ENCODE measurements at places on chromosomes 5 and 9.

DNA sequence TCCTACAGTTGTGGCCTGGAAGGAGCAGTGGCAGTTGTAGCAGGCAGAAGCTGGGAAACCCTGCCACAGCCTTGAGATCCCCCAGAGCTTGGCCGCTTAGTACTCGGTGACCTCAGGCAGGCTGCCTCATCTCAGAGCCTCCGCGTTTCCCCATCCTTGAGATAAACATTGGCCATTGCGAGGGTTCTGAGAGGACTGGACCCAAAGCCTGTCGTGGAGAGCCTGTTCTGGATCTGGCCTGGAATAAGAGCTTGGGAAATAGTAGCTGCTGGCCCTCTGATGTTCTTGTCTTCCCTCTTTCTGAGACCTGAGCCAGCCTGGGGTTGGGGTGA, 1.3 kb downstream of the MIGA2 start:
- DNase-seq: no peak

DNA sequence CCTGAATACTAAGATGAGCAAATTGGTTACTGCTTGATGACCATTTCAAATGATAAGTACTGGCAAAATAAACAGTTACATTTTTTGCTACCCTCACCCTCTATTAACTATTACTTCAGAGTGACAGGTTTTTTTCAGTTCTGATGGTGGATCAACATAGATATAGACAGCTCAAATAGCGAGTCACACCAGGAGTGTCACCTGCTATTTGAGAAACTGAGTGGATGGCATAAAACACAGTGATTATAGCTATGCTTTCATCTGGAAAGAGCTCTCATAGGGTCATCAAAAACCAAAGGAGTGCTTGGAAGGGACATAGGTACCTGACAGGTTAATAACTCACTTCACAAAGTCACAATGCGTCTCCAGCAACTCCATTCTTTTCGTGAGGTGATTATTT, 244.5 kb upstream of the C9orf72 start:
- no peak for DNase-seq

DNA sequence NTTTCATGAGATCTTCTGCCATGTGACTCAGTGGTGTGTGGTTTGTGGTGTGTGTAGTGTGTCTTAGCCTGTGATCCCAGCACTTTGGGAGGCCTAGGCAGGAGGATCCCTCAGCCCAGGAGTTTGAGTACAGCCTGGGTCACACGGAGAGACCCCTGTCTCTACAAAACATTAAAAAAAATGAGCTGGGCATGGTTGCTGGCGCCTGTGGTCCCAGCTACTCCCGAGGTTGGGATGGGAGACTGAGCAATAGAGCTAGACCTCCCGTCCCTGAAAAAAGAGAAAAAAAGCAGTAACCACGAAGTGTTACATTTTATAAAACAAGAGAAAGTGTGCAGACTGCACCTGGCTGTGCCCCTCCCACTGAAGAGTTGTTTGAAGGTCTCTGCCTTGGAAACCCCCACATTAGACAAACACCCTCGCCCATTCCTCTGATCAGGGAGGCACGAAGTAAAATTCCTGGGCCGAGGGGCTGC, 21.2 kb upstream of the RNU6ATAC start:
- no peak for DNase-seq

GRCh38 chr5:139271201-139272027, 22.1 kb upstream of the MATR3 start:
- DNase-seq: peak; percentile 51

DNA sequence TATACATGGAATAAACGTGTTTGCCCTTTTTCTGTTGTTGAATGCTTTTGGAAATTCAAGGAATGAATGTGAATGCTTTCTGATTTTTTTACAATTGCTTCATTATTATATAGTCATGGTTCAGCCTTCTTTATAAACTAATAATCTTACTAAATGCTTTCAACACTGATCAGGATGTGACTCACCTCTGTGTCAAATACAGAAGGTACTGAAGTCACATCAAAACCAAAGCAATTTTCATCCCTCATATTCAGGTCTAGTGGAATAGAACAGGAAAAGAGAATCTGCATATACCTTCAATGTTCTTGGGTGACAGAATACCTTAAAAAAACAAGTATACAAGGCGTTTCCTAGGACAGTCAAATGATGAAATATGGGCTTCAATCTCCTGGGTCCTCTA, 170.7 kb downstream of the PDE4D start:
- DNase-seq: peak; percentile 73
